ENCODE measurements at places on chromosomes 2 and 18.

- no peak for DNase-seq
These were observed 182.8 kb downstream of the NBAS start for GRCh38 chr2:15378148-15378908.

GRCh38 chr18:12239431-12239830, 14.7 kb upstream of the CIDEA start:
- DNase-seq, result no peak

GRCh38 chr2:206798000-206798399, 32.6 kb downstream of the FASTKD2 start:
- no peak for DNase-seq

- DNase-seq, result no peak
These were observed 75.0 kb upstream of the RBBP8 start for GRCh38 chr18:22858121-22858520.

- DNase-seq, result no peak
These were observed 47.9 kb upstream of the B3GNT7 start for GRCh38 chr2:231347638-231348037.

DNA sequence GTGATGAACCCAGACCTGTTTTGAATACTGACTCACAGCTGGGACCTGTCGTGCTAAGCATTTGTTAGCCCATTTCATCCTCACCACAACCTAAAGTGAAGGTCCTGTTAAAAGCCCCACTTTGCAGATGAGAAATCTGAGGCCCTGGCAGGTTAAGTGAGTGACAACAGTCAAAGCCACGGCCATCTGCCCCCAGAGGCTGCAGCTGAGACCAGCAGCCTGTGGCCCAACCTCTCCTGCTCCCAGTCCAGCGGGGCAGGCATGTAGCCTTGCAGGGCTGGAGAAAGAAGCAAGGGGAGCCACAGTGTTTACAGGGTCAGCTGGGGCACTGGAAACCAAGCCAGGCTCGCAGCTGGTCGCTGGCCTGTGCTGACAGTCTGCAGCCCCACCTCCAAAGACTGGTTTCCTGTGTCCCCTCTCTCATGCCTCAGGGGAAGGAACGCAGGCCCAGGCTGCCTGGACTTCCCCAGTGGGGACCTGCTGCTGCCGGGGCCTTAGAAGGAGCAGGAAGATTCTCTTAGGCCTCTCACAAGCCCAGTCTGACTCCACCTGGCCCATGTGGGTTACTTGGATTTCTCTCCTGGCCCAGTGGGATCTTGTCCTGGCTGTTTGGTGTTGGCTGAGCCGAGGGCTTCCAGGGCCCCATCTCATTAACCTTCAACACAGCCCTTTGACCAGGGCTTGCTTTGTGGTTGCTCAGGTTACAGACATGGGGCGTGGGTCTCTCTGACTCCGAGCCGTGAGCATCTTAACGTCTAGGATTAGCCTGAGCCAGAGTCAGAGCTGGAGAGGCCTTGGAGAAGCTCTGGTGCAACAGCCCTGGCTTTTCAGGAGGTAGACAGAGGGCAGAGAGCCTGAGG, 1.7 kb downstream of the INPP5D start:
- DNase-seq, result no peak

- no peak for DNase-seq
These were observed 137.9 kb downstream of the KLHL14 start for GRCh38 chr18:32634876-32635431.

DNA sequence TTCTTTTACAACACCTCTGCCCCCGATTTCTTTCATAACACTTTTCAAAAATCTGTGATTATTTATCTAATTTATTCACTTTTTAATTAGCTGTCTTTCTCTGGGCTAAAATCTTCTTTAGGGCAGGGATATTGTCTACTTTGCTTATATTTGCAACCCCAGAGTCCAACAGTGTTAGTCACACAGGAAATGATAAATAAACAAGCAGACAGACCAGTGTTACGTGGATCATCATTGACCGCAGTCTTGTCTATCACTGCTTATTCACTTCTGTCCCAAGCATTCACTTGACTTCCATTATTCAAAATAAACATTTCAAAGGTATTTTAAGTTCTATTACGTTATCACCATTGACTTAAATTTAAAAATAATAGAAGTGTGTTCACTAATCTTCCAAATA, 237.6 kb upstream of the UBE2E3 start:
- no peak for DNase-seq

- no peak for DNase-seq
These were observed 14.5 kb upstream of the THADA start for GRCh38 chr2:43610361-43610760.

DNA sequence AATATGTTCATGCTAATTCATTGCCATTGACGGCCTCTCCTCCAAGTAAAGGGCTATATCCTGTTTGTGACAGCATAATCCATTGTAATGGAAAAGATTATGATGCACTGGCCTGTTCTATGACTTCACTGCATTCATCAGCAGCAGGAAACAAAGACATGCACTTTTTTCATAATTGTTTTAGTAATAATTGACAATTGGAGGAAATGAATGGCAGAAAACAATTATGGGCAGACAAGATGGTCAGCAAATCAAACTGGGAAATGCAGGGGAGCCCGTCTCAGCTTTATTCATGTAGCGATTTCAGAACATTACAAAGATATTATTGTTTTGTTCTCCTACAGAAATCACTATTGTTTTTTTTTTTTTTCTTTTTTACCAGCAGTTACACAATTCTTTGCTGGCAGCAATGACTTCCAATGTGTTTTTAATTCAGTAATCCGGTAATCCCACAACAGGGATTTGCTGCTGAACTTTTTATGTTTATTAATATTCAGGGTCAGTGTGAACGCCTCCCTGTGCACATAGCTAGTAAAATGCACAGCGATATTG, 33.8 kb upstream of the RASGRP3 start:
- DNase-seq, result no peak

DNA sequence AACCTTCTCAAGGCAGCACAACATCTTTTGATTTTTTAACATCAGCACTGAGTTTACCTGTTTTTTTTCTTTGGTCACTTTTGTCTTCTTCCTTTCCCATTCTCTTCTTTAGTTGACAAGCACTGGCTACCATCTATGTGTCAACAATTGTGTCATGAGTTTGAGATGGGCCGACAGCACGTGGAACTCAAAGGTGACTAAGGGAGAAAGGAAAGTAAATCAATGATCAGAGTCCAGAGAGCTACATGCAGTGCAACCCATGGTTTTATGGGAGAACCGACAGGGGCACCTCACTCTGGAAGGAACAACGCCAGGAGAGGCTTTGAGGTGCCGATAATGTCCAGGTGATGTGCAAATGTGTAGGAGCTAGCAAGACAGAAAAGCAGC, 755.5 kb downstream of the RNF144A start:
- DNase-seq, result no peak

DNA sequence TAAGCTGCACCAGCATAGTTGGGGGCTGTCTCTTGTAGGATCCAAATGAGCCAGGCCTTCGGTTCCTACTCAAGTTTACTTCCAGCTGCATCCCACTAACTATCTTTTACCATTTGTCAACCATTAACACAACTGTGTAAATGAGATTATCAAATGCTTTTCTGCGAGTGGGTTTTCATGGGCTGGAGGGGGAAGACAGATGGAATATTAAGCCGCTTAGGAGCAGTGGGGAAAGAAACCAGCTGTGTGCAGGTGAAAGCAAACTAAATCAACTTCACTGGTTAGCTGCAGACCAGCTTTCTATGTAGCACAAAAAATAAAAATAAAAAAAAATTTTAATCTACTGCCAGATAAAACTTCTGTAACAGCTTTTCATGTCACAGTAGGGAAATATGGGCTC, 307.3 kb upstream of the FBXO11 start:
- no peak for DNase-seq

GRCh38 chr2:59754011-59754735, 799.3 kb downstream of the BCL11A start:
- DNase-seq, result no peak

DNA sequence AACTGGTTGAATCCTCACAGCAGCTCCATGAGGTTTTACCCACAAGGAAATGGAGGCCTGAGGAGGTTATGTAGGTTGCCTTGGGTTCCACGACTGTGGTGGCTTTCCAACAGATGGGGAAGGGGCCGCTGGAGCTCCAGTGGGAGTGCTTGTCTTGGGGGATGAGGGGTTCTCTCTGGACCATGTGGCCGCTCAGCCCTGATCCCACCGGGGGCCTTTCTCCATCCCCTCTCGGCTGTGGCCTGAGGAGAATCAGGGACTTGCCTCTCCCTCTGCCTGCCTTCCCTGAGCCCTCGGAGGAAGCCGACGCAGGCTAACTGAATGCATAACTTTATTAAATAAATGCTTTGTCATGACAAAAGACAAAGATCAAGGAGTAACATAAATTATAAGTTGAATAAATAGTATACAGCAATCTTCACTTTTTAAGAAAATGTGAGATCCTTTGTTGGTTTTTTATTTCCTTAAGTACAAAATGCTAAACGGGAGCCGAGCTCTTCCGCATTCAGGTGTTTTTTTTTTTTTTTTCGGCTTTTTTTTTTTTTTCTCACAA, 23.5 kb downstream of the IGFBP5 start:
- no peak for DNase-seq

DNA sequence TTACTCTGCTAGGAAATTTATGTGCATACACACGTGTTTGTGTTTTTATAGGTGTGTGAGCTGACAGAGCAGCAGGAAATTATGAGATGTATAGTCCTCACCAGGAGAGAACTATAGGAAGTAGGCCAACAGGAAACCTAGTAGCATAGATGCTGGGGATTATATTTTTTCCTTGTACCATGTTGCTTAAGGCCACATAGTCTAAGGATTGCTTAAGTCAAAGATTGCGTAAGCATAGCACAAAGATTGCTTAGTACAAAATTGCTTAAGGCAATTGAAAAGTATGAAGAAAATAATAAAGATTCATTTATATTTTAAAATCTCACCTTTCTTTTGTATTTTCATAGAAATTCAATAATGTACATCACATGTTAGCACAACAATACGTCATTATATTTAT, 18.7 kb upstream of the CCDC102B start:
- no peak for DNase-seq

GRCh38 chr2:120167272-120167671, 55.9 kb downstream of the TMEM185B start:
- DNase-seq, result no peak
